ENCODE measurements at places on chromosomes 1 and 21.
A peak's percentile ranks its signal among the peaks of the same experiment; 100 is the strongest.

DNA sequence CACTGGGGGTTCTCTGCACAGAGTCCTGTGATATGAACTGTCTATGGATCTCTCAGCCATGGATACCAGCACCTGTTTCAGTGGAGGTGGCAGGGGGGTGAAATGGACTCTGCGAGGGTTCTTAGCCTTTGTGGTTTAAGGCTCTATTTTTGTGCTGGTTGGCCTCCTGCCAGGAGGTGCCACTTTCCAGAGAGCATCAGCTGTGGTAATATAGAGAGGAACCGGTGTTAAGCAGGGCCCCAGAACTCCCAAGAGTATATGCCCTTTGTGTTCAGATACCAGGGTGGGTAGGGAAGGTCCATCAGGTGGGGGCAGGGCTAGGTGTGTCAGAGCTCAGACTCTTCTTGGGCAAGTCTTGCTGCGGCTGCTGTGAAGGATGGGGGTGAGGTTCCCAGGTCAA, 330.0 kb upstream of the PLD5 start:
- no peak for DNase-seq

DNA sequence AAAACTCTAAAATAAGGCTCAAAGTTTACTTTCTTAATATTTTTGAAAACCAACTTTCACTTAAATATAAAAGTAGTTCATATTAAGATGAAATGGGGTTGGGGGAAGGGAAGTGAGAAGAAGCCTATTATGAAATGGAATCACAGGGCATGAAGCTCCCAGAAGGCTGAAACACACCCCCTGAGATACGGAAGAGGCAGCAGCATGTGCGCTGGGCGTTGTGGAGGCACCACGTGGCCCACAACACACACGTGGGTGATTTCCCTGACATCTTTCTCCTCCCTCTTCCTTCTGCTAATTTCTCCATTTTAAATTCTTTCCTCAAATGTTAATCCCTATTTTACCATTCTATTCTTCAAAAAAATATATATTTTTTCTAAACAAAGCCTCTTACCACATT, 35.6 kb upstream of the SEC16B start:
- DNase-seq: no peak

DNA sequence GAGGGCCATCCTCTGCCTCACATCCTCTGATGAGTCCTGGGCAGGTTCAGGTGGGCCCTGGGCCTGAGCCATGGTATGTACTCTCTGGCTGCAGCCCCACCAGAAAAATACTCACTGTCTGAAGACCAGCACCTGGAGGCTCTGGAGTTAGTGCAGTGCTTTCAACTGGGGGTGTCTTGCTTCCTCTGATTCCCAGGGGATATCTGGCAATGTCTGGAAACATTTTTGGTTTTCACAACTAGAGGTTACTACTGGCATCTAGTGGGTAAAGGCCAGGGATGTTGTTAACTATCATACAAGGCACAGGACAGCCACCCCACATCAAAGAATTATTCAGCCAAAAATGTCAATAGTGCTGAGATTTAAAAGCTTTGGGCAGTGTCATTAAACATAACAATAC, 152.7 kb downstream of the HIVEP3 start:
- no peak for DNase-seq

DNA sequence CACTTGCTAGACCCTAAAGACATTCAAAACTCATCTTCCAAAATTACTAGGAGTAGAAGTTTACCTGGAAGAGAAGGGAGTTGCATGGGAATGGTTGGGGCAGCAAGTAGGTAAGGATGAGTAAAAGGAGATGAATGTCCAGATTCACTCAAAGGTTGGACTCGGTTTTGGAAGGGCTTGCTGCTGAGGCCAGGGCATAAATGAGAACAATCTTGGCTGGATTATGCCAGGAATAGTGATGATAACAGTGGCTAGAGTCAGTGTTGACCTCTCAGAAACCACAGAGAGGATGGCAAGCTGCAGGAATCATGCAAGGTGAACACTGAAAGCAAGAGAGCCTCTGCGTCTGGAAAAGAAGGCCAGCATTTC, 43.4 kb downstream of the C8A start:
- no peak for DNase-seq

GRCh38 chr1:37041483-37041882, 7.2 kb upstream of the GRIK3 start:
- DNase-seq: no peak

GRCh38 chr1:58773406-58773840, 10.4 kb downstream of the JUN start:
- DNase-seq: no peak

- DNase-seq: no peak
Observed at GRCh38 chr1:9302745-9303524, 10.2 kb downstream of the SPSB1 start.

GRCh38 chr1:3625151-3625907, 514 bp downstream of the TPRG1L start:
- no peak for DNase-seq

DNA sequence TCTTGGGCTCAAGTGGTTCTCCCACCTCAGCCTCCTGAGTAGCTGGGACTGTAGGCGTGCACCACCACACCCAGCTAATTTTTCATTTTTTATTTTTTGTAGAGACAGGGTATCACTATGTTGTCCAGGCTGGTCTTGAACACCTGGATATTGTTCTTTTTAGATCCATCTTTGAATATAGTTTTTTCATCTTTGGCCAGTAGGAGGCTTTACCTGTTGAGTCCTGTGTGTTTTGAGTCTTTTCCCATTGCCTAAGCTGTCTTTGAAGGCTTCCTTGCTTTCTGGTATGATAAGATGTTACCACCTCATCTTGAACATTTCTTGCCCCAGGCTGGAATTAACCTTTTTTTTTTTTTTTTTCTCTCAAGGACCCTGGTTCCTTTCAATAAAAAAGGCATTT, 387.8 kb upstream of the RUNX1 start:
- no peak for DNase-seq

DNA sequence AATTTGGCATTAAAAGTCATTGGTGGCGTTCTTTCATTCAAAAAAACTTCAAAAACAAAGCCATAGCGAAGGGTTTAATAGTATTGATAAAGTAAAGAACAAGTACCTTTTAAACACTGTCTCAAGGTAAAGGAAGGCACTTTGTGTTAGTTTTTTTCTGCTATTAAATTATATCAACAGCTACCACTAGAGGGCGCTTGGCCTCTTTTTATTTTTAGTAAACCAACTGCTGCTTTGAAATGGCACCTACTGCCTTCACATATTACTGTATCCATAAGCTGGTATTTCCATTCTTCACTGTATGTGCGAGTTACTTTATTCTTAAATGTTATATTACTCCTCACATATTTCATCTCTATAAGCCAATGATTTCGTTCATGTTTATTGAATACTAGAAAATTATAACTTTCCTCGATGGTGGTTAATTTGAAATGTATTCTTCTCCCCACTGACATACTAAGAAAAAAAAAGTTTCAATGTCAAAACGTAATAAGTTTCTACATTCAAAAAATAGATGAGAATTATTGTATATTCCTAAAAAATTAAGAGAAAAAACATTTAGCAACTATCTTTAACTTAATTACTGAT, 125.7 kb upstream of the CXADR start:
- DNase-seq: peak; percentile 40

- no peak for DNase-seq
Observed at GRCh38 chr1:203458078-203458477, 17.5 kb upstream of the PRELP start.

- no peak for DNase-seq
Observed at GRCh38 chr21:45303091-45303615, 15.5 kb upstream of the POFUT2 start.

DNA sequence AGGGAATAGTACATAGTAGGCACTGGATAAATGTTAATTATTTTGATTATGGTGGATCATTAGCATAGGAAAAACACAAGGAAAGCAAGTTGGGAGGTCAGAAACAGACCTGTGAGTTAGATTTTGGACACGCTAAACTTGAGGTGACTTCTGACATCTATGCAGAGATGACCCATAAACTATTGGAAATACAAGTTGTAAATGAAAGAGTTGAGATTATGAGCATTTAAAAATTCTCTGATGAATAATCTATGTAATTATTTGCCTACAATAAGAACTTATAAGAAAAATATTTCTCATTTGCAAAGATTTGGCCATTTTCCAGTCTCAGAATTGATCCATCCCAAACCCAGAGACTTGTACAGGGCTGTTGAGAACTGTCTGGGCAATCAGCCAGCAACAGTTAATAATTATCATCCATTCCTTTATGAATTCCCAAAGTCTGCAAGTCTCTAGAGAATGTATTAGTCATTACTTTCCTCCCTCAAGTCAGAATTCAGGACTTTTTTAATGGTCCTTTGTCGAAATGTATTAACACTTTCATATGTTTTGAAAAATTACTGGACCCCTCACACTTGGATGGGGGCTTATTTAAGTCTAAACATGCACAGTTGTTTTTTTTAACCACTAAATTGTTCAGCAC, 19.4 kb upstream of the SLAMF6 start:
- DNase-seq: no peak

DNA sequence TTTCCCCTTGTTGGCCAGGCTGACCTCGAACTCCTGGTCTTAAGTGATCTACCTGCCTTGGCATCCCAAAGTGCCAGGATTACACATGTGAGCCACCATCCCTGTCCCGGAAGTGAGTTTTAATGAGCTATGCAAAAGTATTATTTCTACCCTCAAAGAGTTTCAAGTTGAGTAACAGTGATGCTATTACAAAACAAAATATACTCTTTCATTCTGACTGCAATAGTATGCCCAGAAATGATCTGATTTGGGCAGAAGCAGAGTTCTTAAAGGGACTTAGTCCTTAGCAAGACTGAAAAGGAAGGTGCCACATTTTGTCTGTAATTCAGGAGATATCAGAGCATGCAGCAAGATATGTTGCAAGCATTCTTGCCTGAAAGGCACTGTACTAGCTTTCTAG, 375.4 kb downstream of the NUF2 start:
- no peak for DNase-seq

GRCh38 chr1:230851291-230851691, 17.0 kb downstream of the C1orf198 start:
- DNase-seq: no peak

GRCh38 chr1:37398096-37398495, 76.3 kb upstream of the ZC3H12A start:
- no peak for DNase-seq

DNA sequence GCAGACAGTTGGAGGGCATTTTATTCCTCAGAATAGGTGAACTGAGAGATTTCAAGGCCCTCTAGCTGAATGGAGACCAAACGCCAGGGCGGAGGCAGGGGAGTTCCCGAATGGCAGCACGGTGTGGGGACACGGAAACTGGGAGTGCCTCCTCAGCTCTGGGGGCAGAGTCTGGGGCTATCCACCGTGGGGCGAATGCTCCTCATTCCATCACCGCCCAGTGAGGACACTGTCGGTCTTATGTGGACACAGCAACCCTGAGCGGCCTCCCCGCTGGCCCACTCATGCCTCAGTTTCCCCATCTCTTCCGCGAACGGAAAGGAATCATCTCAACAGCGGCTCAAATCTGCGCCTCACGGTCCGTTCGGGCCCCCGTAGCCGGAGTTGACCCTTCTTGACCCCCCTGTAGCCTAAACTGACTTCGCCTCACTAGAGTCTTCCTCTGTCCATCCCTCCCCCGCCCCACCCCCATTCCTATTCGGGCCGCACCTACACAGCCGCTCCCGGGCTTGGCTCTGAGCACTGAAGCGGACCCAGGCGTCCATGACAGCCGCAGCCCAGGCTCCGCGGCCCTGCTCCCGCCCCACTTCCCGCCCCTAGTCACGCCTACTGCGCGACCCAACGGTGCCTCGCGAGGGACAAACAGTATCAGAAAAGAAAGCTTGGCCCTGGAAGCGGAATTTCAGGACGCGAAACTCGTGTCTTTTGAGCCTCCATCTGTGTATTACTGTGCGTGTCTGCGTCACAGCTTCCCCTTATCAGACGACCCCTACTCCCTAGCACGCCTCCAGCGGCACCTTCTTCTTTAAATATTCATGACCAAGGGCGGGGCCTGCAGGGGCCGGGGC, at the start of gene PEX11B:
TSS of gene PEX11B (minus strand) at position 574 of the 848 bp plus-strand sequence. CDS start at position 545, 29 bp downstream.
- DNase-seq: peak; percentile 87

- no peak for DNase-seq
Observed at GRCh38 chr1:97942161-97943123, 21.6 kb upstream of the DPYD start.

GRCh38 chr1:244439391-244440032, 12.2 kb downstream of the ADSS2 start:
- no peak for DNase-seq

- DNase-seq: no peak
Observed at GRCh38 chr1:6269720-6270400, 9.0 kb upstream of the GPR153 start.

DNA sequence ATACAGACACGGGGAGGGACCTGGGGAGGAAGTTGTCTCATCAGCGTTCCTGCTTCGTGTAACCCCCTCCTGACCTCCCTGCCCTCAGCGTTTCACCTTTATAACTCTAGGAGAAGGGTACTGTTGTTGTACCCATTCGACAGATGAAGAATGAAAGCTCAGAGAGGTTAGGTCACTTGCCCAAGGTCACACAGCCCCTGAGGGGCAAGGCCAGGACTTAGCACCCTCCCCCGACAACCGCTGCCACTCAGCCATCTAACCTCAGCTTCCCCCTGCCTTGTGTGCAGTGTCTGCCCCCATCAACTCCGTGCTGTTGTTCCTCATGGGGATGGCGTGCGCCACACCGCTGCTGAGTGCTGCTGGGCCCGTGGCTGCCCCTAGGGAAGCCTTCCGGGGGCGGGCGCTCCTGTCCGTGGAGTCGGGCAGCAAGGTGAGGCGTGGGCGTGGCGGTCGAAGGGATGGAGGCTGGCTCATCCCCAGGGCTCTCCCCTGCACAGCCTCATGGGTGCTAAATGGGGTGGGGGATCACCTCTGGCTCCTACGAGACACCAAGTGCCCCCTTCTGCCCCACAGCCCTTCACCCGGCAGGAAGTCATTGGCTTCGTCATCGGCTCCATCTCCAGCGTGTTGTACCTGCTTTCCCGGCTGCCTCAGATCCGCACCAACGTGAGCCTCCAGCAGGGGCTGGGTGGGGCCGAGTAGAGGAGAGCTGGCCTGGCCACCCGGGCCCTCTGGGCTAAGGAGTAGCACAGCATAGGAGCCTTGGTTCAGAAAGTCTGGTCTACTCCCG, 14.0 kb downstream of the SLC66A1 start:
- no peak for DNase-seq

DNA sequence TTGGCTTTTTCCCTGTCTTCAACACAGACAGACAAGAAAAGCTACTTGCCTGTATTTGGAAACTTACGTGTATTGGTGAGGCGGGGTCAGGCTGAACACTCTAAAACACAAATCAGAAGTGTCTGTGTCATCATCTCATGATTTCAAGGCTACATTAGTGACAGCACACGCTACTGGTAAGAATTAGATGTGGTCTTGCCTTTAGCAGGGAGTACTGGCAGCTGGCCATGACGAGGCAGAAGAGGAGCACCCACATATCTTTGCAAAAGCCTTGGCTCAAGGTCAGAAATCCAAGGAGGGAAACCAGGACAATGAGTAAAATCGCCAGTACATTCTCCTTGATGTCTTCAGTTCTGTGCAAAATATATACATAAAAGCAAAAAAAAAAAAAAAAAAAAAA, 77.7 kb downstream of the PCNX2 start:
- no peak for DNase-seq
